ENCODE measurements at places on chromosomes 4 and X.

DNA sequence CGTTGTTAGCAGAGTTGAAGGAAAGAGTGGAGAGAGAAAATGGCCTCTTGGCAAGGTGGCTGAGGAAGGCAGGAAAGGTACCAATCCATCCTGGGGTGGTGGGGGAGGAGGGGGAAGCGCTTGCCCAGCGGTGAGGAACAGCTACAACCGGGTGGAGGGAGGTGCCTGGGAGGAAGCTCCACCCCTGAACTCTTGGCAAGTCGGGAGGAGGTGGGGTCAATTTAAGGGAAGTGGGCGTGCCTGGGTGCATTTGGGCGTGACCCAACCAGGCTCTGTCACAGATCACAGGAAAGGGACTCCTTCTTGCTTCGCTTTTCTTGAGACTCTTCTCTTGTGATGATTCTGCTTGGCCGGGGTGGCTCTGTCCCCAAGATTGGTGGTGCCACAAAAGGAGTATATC, 41.7 kb downstream of the BCORL1 start:
- peak; percentile 78 for DNase-seq

- DNase-seq = no peak
These were observed 60.1 kb downstream of the TSC22D3 start for GRCh38 chrX:107715331-107716117.

- no peak for DNase-seq
These were observed 407.9 kb downstream of the PCDH18 start for GRCh38 chr4:137124278-137124932.

DNA sequence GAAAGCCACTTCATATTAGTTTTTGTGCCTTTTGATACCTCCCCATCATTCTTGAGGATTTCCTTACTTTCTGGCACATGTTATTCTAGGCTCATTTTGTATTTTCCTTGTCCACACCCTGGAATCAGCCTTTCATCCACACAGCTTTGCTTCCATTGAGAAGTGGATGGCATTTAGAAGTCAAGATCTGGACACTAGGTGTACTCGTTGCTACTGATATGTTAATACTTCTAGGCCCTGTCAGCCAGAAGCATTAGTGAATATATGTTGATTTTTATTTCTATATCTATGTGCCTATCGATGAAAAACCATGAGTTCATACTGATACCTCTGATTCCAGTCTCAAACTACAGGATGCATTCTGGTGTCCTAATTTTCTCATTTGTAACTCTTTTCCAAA, 73.2 kb downstream of the ARHGAP24 start:
- no peak for DNase-seq

DNA sequence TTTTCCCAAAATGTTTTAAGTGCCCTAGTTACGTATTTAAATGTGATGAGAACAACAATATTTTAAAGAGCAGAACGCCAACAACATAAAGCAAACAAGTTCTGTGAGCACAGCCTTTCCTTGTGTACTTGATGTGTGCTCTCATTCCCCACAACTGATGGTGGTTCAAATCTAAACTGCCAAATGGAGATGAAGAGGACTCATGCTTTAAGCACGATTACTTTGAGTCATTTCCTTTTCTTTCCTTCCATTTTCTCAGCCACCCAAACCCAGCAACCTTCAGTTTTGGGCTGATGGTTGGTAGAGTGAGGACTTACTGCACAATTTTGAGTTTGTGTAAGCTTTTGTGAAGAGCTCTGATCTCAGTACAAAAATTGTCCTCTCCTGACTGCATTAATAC, 1.7 kb downstream of the NSD2 start:
- no peak for DNase-seq

DNA sequence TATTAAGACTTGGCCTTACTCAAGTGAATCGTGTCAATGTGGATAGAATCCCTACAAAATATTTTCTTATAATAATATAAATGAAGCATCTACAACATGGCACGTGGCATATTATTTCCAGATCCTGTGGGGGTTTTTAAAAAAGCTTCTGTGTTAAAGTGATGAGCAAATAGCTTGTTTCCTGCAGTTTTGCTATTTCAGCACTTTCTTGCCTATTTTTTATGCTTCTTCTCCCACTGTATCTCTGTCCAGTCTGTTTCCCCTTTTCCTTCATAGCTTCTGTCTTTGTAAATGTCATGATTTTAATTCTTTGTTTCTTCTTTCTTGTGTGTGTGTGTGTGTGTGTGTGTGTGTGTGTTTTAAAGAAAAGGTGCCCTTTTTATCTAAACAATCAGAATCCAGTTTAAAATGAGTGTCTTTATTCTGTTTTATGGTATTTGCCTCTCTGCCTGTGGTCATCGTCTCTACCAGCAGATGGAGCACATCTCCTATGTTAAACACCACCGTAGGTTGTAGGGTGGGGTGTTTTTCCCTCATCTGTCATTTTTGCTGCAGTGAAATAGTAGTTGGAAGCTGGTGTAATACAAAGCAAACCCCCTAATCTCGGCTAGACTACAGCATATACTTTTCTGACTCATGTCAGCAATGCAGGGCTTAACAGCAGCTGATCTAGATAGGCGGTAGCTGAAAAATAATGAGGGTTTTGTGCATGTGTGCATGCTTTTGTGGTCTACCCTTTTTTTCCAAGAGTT, 33.1 kb downstream of the FTHL17 start:
- DNase-seq = no peak

- DNase-seq = no peak
These were observed 223.0 kb upstream of the EPHA5 start for GRCh38 chr4:65893271-65893670.

DNA sequence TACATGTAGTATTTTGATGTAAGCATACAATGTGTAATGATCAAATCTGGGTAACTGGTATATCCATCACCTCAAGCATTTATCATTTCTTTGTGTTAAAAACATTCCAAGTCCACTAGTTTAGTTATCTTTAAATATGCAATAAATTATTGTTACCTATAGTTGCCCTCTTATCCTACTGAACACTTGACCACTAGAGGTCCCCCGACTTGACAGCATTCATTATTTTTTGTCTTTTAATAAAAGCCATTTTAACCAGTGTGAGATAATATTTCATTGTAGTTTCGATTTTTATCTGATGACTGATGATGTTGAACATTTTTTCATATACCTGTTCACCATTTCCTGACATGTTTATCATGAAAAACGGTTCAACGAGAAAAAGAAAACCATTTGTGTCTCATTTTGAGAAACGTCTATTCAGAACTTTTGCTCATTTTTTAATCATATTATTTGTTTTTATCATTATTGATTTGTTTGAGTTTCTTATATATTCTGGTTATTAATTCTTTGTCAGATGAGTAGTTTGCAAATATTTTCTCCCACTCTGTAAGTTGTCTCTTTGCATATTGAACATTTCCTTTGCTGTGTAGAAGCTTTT, 199.0 kb upstream of the CXXC4 start:
- DNase-seq = no peak

GRCh38 chrX:19130628-19131027, 8.4 kb upstream of the ADGRG2 start:
- no peak for DNase-seq

GRCh38 chr4:119794113-119794512, 165.5 kb upstream of the PDE5A start:
- no peak for DNase-seq

- DNase-seq = no peak
These were observed 12.9 kb upstream of the PRMT9 start for GRCh38 chr4:147696866-147697265.

- no peak for DNase-seq
These were observed 332.7 kb downstream of the MID1IP1 start for GRCh38 chrX:39133971-39134370.

DNA sequence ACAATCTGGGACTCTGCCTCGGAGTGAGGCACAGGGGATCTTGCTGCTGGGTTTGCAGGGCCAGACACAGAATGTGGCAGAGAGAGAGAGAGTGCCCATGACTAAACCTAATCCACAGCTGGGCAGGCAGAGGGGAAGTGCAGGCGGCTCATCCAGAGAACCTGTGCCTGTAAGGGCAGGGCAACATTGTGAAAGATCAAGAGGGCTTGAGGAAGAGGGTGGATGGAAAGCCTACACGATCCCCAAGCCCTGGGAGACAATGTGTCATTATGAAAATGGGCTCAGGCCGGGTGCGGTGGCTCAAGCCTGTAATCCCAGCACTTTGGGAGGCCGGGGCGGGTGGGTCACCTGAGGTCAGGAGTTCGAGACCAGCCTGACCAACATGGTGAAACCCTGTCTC, 40.6 kb upstream of the TENM3 start:
- no peak for DNase-seq

All from coronary artery (tissue), 2 donors.